ENCODE measurements at places on chromosomes 3 and 15. TPM values are rescaled to one million over a fixed set of nuclear protein-coding genes. Genes with fewer than 3 reads are reported as not detected.
A peak's percentile ranks its signal among the peaks of the same experiment; 100 is the strongest.

- no peak for DNase-seq
Measured at GRCh38 chr3:100023595-100023994, 90.7 kb downstream of the FILIP1L start.

- peak; percentile 41 for DNase-seq
Measured at GRCh38 chr3:182500289-182500688, 293.0 kb upstream of the ATP11B start.

DNA sequence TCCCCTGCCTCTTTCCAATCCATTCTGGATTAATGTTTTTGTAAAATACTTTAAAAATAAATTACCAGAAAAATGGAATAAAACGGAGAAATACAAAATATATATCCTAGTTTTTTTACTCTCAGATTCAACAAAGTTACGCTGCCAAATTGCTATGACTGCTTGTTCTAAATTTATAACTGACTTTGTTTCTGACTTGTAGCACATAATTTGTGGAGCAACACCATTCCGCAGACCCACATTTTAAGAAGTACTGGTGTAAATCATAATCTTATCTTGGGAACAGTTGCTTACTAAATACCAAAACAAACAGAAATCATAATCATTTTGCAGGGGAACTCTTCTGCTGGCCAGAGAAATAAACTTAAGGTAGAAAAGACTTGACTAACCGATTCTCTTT, 339.4 kb upstream of the CBLB start:
- no peak for DNase-seq

Gene MGA
- 33.5 TPM for total RNA-seq

All from posterior vena cava (tissue), 2 donors.